ENCODE measurements at places on chromosomes 1 and 21.

GRCh38 chr1:183048087-183049085, 25.2 kb downstream of the LAMC1 start:
- DNase-seq = no peak

DNA sequence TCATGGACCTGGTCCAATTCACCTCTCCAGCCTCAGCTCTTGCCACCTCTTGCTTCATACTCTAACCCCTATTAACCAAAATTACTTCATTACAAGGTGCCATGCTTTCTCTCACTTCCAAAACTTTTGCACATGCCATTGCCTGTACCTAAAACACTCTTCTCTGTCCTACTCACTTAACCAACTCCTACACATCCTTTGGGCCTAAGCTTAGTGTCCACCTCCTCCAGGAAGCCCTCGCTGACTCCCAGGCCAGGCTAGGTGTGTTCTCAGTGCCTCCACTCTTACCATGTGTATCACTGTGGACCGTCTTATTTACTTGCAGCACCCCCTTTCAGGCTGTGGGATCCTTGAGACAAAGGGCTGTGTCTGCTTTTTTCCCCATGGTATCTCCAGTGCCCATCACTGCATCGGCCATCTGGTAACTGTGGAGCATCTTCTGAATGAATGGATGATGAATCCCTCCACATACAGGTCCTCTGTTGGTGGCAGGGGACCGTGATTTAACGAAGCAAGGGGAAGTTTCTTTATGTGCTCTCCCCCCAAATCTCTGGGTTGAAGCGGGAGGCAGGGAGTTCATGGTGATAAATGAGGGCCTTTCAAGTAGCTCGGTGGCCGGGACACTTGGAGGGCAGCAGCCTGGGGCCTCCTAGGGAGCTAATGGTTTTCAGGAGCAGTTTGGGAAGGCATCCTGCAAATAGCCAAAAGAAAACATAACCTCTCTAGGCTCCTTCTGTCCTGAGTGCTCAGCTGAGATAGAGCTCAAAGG, 111.9 kb downstream of the TRABD2B start:
- no peak for DNase-seq

- DNase-seq = no peak
Measured at GRCh38 chr1:27161594-27161993, 6.7 kb upstream of the SLC9A1 start.

- DNase-seq = no peak
Measured at GRCh38 chr1:18494304-18494703, 13.6 kb downstream of the KLHDC7A start.

DNA sequence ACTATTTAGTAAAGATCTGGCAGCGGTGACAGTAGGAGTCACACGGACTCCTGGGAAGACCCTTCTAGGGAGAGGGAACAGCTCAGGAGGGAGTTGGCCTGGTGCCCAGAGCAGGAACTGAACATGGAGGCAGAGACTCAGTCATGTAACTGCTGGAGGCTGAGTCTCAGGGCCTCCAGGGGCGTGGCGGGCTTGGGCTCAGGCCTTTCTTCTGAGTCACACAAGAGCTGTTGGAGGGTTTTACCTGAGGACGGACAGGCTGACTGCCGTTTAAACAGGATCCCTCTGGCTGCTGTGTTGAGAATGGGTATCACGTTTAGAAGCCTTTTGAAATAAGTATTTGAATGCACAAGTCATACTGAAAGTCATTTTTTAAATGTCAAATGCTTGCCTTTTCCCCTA, 7.2 kb upstream of the ETS2 start:
- no peak for DNase-seq

- no peak for DNase-seq
Measured at GRCh38 chr1:58999676-59000075, 215.8 kb upstream of the JUN start.

DNA sequence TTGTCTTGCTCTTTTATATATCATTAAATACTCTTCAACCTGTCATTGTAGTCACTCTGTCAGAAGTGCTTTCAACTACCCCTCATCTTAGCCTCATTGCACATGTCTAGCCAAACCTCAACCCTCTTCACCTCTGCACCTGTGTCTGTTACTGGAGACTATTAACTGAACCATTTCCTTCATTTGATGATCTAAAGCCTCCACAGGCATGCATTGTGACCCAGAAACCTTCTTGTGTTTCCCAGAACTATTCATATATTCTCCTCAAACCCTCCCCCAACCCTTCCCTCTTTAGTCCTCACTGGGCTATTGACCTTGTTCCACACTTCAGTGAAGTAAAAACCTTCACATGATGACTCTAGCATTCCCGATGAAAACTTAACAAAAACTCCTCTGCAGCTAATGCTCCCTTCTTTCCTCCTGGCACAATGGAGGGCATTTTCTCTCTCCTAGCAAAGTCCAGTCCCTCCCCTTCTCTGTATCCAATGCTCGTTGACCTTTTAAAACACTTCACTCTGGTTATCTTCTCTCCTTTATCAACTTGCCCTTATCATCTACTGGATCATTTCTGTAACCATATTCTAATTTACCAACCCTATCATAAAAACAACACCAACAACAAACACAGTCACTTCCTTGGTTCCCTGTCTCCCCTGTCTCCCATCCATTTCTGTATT, 86.1 kb downstream of the BACH1 start:
- no peak for DNase-seq

DNA sequence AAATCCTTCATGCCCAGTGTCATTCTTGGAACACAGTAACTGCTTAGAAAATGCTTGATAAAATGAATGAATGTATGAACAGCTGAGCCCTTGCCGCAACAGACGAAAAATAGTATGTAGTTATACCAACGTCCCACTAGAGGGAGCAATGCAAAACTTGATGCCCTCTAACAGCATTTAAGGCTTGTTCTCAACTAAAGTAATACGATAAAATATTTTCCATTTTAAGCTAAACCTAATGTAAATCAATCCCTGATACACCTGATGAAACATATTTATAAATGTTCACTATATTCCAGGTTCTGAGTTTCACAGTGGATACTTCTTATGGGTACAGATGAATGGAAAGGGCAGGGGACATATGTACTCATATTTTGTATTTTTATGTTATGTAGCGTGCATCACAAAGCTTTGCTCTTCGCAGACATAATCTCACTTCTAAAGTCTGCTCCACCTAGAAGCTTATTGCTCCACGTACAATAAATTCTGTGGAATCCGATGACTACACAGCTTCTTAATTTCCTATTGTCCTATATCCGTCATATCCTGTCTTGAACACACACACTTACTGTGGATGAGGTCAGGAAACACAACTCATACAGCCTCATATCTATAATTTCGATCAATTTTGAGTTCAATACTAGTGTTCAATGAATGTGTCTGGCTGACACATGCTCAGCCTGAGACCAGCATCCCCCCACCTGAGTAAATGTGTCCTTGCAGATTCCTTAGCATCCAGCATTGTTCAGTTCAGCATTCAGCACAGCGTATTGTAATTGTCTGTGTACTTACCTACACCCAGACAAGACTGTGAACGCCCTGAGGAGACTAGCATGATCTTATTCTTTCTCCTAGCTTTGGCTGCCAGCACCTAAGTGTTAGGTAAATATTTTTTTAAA, 4.4 kb upstream of the UTP25 start:
- DNase-seq = no peak

GRCh38 chr1:62294261-62294660, 25.0 kb downstream of the KANK4 start:
- no peak for DNase-seq

GRCh38 chr1:87795615-87796337, 467.1 kb downstream of the LMO4 start:
- DNase-seq = no peak

DNA sequence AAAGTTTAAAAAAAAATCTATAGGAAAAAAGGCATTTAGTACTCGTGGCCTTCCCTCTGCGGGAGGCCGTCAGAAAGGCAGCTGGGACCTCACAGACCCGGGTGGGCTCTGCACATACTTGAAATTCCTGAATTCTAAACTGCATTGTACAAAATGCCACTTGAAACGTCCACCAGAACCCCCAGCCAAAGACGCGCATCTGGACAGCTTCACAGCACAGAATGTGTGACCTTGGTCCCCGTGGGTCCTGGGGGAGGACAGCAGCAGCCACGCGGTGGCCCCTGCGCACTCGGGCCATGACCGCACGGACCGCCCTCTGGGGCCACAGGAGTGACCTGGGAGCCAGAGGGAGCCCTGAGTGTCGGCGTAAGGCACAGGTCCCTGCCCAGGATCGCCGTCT, 20.6 kb upstream of the MRPS14 start:
- no peak for DNase-seq

DNA sequence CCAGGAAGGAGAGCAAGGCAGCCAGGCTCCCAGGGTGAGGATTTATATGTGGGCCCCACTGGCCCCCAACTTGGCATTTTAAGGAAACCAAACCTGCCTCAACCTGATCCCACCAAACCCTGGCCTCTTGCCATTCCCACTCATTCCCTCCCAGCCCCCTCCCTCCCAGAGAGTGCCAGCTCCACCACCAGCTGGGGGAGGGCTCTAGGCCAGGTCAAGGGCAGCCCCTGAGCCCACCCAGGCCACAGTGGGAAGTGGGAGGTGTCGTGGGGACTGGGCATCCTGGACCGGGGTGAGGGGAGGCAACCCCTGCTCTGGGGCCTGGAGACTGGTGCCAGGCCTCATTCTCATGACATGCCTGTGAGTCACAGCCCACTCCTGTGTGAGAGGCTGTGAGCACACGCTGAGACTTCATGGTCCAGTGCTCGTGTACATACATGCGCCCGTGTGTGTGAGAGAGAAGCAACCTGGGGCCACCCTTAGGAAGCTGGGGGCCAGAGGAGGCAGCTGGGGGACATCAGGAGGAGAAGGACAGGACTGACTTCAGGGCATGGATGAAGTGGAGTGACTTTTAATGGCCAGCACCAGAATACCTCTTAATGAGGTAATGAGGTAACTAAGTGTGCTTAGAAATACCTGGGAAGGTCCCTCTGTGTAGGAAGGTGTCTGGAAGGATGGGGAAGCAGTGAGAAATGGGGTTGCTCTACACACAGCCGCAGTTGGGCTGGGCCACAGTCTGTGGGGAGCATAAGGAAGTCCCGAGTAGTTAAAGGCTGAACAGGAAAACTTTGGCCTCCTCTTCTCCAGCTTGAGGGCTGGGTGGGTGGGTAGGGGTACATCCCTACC, at the start of gene S100A2:
Gene S100A2 (minus strand): TSS at position 316 of the 846 bp plus-strand sequence. CDS start 1,967 bp downstream, outside the sequence.
- no peak for DNase-seq

DNA sequence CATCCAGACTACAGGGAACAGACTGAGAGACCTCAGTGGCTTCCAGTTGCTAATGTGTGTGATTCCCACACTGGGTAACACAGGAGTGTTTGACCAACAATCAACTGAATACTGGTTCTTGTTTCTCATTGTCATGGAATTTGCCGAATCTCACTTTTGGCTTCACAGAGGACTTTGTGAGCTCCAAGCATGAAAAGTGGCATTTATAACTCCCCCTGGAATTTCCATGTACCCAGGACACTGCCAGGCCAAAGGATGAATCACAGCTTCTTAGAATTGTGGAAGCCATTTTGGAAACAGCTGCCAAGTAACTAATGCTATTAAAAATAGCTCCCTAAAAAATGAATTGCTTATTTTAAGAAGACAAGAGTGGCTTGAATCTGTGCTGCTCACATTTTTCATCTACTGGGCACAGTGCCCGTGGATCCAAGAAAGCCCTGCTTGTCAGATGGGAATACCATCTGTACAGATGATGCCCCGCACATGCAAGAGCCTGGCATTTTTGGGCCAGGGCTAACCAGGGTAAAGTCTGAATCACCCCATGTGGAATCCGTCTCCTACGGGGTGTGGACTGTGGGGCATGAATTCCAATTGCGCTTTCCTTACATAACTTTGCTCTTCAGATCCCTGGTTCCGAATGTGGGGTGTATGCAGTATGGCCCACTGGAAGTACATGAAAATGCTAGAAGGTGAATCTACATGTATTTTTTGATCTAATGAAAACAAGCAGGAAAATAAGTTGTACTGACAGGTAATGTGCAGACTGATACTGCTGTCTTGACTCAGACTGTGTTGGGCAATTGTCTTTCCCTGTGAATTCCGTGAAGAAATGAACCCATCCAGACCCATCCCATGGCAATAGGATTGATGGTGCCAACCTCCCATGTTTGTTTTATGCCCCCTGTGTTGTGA, 487.3 kb downstream of the SIPA1L2 start:
- no peak for DNase-seq

DNA sequence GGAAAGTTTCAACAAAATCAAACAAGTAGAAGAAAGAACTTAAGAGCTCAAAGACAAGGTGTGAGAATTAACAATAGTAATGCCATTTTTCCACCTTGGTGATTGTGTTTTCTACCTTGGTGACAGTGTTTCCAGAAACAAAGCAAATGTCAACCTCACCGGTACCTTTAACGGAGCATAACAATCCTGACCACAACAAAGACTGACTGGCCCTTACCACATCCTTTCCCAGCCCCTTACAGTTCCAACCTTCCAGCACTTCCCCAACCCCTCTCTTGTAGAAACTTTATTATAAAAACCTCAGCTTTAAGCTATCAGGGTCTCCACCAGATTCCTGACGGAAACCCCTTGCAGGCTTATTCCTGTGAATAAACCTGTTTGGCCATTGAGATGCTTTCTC, 16.7 kb downstream of the STYXL2 start:
- no peak for DNase-seq

- DNase-seq = no peak
Measured at GRCh38 chr1:230594214-230594773, 48.0 kb upstream of the COG2 start.

GRCh38 chr1:159996653-159997052, 35.1 kb downstream of the PIGM start:
- no peak for DNase-seq

Measured in T-helper 17 cell (primary cell).